ENCODE measurements at places on chromosomes 4 and X. TPM values are rescaled to one million over a fixed set of nuclear protein-coding genes. Genes with fewer than 3 reads are reported as not detected.

- H3K4me3 ChIP-seq = no peak overlapping the region
- no peaks in the 10 kb centered on the region for H3K36me3 ChIP-seq
- H3K27ac ChIP-seq = no peak overlapping the region
- H3K4me1 ChIP-seq = no peaks in the 10 kb centered on the region
- no peak for DNase-seq
- H3K27me3 ChIP-seq = no peaks in the 10 kb centered on the region
Measured at GRCh38 chrX:78075787-78076389, 28.2 kb upstream of the PGK1 start.

The PNCK gene
- total RNA-seq = not detected

- no peak for DNase-seq
- no peaks in the 10 kb centered on the region for H3K27me3 ChIP-seq
- H3K4me3 ChIP-seq = no peak overlapping the region
- H3K36me3 ChIP-seq = no peaks in the 10 kb centered on the region
- no peak overlapping the region for H3K27ac ChIP-seq
- no peaks in the 10 kb centered on the region for H3K4me1 ChIP-seq
Measured at GRCh38 chrX:8955511-8955910, 78.4 kb downstream of the FAM9B start.

The BRS3 gene
- total RNA-seq = not detected

The PLXNB3 gene
- 13.2 TPM for total RNA-seq

DNA sequence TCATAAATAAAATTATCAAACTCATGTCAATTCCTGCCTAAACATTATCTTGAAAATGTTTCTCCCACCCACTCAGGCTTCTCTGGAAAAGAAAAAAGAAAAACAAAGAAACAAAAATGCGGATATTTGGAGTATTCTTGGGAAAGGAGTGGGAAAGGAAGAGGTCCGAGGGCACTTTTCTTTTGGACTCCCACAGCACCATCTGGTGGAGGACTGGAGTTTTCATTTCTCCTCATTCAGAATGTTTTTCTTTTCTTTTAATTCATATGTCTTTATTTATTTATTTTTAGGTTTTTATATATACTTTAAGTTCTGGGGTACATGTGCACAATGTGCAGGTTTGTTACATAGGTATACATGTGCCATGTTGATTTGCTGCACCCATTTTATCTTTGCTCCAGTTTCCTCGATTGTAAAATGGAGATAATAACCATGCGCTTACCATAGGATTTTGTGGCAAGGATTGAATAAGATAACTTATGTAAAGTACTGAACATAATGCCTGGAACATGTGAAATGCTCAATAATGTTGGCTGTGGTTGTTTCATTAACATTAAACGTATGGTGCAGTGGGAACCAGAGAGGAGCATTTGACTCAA is 8.0 kb upstream of the KCNE5 start:
- no peak for DNase-seq
- H3K27ac ChIP-seq = no peak overlapping the region
- no peak overlapping the region for H3K4me3 ChIP-seq
- no peaks in the 10 kb centered on the region for H3K36me3 ChIP-seq
- H3K4me1 ChIP-seq = no peaks in the 10 kb centered on the region

DNA sequence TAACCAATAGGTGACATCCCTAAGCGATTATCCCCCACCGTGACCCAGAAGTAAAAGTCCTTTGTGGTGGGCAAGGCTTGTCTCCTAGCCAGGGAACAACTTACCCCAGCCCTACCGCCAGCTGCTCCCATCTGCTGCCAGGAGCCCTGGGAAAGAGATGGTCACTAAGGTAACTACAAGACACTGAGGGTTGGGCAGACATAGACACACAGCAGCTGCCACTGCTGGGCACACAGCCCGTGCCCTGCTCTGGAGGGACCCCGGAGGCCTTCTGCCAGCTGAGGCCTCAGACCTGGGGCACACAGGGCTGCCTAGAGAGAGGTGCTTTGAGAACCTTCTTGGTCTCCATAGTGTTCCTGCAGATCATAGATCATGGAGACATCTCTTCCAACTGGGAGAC is 53.0 kb upstream of the PROM1 start:
- no peak for DNase-seq
- peaks cover 13% of the 10 kb centered on the region for H3K4me1 ChIP-seq
- H3K27me3 ChIP-seq = no peaks in the 10 kb centered on the region
- H3K4me3 ChIP-seq = no peak overlapping the region
- no peaks in the 10 kb centered on the region for H3K36me3 ChIP-seq

The CTAG2 gene
- total RNA-seq = not detected

DNA sequence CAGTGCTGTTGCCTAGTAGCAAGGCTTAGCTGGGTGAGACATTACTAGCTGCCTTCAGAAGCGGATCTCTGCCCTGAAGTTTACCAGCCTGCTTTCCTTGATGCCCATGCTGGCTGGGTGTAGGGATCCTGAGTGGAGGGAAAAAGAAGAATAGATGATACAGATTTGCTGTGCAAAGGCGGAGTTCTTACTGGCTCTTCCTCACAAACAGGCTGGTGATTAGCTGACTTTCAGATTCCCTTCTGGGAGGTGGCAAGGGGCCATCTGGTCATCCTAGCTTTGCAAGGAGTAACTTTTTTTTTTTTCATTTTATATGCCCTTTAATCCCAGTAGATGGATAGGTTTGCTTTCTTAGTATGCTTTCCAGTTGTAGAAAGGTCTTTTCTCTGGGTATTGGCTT is 44.8 kb downstream of the SMARCA5 start:
- peaks cover 20% of the 10 kb centered on the region for H3K4me1 ChIP-seq
- no peaks in the 10 kb centered on the region for H3K27me3 ChIP-seq
- no peak for DNase-seq
- peak overlapping the region; percentile 75 for H3K27ac ChIP-seq
- H3K36me3 ChIP-seq = no peaks in the 10 kb centered on the region

DNA sequence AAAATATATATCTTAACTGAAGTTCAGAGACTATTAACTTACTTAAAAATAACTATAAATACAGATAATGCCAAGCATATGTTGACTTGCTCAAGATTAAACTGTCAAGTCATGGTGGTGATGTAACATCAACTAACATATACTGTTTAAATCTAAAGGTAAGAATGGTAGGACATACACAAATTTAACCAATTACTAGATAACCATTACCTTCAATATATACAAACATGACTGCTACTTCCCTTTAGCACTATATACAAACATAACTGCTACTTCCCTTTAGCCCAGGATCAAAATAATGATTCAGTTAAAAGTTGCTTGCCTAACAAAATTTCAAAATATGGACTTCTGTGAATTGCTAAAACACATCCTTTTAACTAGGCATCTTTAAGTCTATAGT is 14.9 kb downstream of the HNRNPD start:
- peaks cover 46% of the 10 kb centered on the region for H3K4me1 ChIP-seq
- H3K27me3 ChIP-seq = no peaks in the 10 kb centered on the region
- H3K36me3 ChIP-seq = no peaks in the 10 kb centered on the region
- H3K4me3 ChIP-seq = no peak overlapping the region

- H3K27me3 ChIP-seq = no peaks in the 10 kb centered on the region
- H3K4me1 ChIP-seq = no peaks in the 10 kb centered on the region
- H3K4me3 ChIP-seq = no peak overlapping the region
- no peak overlapping the region for H3K27ac ChIP-seq
- no peaks in the 10 kb centered on the region for H3K36me3 ChIP-seq
- no peak for DNase-seq
Measured at GRCh38 chr4:8637456-8637984, 45.0 kb downstream of the CPZ start.

The PGAM4 gene
- total RNA-seq = not detected

DNA sequence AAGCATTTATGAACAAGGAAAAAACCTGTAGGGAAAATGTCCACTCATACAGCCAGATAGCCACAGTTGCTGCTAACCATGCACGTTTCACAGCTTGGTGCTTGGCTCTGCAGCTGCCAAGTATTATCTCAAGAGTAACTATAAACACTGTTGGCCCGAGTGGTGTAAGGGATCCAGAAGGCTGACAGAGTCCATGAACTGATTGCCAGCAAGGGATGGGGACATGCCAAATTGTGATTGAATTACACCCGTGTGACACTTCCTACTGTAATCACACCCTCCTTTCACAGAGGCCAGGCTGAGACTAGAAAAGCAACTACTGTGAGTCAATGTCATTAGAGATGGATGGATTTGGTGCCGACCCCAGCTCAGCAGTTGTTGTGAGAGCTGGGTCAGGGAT is 223.9 kb upstream of the ANKRD50 start:
- H3K4me3 ChIP-seq = no peak overlapping the region
- H3K4me1 ChIP-seq = peaks cover 35% of the 10 kb centered on the region
- peak overlapping the region; percentile 54 for H3K27ac ChIP-seq
- H3K27me3 ChIP-seq = no peaks in the 10 kb centered on the region
- H3K36me3 ChIP-seq = no peaks in the 10 kb centered on the region
- peak; percentile 86 for DNase-seq

Measured in body of pancreas (tissue), 4 donors.